Mammary epithelial cell (primary cell): ENCODE measurements at places on chromosomes 5 and 9. TPM values are rescaled to one million over a fixed set of nuclear protein-coding genes. Genes with fewer than 3 reads are reported as not detected.
A peak's percentile ranks its signal among the peaks of the same experiment; 100 is the strongest.

Gene PRRX2
- not detected in 2 replicates for total RNA-seq

Gene EFNA5
- 27.8 TPM for total RNA-seq

Gene LCN15
- total RNA-seq, result not detected in 2 replicates

Gene TCF7
- 1.8 and 3.3 TPM in 2 replicates for total RNA-seq

Gene SLC45A2
- total RNA-seq, result under 0.01 TPM

GRCh38 chr5:95773335-95774059, 42.4 kb downstream of the RHOBTB3 start:
- DNase-seq, result peak; percentile 74

GRCh38 chr9:130885484-130886375, 10.9 kb downstream of the QRFP start:
- DNase-seq, result peak; percentile 65

DNA sequence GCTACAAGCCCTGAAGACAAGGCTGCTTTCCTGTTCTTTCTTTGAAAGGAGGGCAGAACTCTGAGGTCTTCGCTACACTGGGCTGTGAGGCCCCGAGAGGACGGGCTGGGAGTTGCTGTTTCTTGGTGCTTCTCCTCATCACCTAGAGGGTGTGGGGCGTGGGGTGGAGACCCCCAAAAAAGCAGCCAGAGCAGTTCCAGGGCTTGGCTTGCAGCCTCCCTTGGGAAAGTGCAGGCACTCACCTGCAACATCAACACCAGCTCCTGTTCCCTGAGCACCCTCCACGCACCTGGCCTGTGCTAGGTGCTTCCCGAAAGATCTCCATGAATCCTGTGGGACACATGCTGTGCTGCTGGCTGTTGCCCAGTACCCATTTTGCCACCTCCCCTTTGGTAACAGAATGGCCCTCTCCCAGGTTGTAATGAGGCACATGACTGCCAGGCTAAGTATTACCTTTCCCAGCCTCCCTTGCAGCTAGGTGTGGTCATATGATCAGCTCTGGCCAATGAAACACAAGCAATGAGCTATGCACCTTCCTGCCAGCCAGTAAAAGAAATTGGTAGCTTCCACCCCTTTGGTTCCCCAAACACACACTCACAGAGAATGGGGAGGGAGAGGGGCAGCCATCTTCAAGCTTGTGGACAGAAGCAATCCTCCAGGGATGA, 146.0 kb downstream of the C9orf50 start:
- no peak for DNase-seq

DNA sequence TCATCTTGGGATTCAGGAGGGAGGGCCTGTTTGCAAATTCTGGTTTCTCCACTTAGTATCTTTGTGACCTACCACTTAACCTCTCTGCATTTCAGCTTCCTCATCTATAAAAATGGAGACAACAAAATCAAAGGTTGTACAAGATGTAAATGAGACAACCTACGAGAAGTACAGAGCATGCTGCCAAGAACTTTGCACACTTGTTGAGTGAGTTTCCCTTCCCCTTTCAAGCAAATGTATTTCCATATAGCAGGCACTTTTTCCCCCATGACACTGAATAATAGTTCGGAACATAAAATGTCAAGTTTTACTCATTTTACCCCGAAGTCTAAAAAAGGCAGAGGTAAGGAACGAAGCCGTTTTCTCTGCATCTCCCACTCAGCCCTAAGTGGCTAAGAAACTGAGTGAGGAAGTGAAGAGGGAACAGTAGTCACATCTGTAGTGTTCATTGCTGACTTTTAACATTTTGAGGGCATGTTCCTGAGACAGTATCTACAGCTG, 159.0 kb downstream of the TLE1 start:
- DNase-seq, result no peak

DNA sequence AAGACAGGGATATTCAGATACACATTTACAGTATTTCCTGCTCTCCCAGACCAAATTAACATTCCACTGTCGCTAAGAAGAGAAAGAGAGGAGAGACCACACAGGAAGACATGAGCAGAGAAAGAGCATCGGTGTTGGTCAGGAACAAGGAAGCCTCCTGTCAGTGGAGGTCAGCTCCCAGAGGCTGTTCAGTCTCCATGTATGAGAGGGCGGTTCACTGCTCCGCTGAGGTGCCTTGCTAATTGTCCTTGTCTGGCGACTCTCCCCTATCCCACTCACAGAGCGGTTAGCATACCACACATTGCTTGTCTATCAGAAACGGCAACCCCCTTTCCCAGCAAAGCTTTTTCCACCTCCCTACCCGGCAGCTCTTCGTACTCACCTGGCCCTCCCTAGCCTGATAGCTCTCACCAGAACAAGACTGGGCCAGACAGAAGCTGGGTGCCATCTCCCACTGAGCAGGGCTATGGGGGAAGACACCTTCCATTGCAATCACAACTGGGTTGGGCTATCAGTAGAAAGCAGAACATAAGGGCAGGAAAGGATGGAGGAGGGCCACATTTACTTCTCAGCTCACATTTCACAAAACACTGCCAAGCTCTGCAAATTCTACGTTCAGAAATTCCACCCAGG, 58.6 kb upstream of the LMNB1 start:
- no peak for DNase-seq

- no peak for DNase-seq
Measured at GRCh38 chr9:131640438-131641137, 95.3 kb downstream of the PRRT1B start.

DNA sequence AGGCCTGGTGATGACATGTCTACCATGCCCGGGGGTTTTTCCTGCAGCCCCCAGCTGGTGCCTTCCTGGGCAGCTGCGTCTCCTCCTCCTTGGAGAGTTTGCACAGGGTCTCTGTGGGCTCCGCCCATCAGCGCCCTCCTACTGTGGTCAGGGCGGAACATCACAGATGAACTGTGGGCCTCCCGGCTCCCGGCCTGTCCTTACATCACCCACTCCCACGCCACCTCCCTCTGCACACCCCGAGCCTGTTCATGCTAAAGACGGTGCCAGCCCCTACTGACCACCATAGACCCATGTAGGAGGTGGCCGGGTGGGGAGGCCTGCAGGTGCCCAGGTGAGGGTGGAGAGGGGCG, 12.6 kb downstream of the GPSM1 start:
- no peak for DNase-seq

GRCh38 chr9:15512204-15512603, 1.4 kb upstream of the PSIP1 start:
- no peak for DNase-seq

GRCh38 chr5:40630126-40630525, 49.6 kb upstream of the PTGER4 start:
- DNase-seq, result no peak

DNA sequence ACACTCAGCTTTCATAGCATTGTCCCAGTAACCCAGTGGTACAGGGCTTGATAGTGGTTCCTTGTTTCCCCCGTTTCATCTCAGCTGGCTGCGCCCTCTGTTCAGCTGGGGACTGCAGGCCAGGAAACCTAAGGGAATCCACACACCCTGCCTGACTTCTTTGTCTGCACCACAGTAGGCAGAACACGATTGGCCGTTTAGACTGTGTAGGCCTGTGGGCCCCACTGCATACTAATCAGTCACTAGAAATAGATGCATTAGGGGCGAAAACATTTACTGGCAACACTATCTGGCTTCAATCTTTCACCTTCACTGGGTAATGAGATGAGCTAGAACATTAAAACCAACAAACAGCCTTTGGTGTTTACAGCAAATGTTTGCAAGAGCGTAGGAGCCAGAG, 512.7 kb upstream of the BRINP1 start:
- DNase-seq, result no peak

- DNase-seq, result no peak
Measured at GRCh38 chr9:114094971-114095370, 4.1 kb downstream of the KIF12 start.

GRCh38 chr5:154265197-154265773, 74.8 kb downstream of the GALNT10 start:
- no peak for DNase-seq

DNA sequence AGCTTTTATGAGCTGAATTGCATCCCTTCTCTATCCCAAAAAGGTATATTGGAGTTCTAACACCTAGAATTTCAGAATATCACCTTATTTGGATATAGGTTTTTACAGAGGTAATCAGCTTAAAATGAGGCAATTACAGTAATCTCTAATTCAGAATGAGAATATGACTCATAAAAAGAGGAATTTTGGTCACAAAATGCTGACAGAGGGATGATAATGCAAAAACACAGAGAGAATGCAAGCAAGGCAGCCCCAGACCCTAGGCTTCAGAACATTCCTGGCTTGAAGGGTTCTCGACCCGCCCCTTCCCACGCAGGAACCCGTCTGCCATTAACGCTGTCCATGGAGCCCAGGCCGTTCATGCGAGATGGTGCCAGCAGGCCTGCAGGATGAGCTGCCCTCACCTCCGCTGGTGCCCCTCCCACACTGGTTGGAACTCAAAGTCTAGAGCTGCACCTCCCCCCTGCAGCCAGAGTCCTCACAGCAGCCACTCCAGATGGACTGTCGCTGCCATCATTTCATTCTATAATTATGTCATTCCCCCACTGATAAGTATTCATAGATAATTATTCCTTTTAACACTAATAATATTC, 1173.4 kb upstream of the ACO1 start:
- no peak for DNase-seq

- no peak for DNase-seq
Measured at GRCh38 chr5:65101632-65102100, 332.9 kb downstream of the CWC27 start.

DNA sequence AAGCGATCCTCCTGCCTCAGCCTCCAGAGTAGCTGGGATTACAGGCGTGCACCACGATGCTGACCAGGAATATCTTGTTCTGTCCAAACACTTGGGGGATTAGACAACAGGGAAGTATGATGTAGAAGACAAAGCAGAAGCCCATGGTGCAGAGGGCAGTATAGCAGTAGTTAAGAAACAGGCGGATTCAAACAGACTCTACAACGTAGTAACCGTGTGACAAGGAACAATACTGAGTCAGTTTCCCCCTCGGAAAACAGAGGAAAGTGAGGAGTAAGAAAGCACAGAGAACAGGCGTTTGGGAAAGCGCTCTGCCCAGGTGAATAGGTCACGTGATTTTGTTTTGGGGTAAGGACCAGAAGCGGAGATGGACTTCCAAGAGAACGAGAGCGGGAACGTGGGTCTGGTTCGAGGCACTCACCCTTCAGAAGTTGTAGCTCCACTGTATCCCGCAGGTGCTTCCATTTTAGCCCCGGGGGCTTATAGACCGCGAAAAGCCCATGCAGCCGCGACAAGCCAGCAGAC, 306 bp downstream of the TRUB2 start:
- DNase-seq, result no peak
